ENCODE measurements at places on chromosomes 5 and 9.

GRCh38 chr9:80503671-80504281, 932.0 kb downstream of the TLE4 start:
- no peak for DNase-seq

DNA sequence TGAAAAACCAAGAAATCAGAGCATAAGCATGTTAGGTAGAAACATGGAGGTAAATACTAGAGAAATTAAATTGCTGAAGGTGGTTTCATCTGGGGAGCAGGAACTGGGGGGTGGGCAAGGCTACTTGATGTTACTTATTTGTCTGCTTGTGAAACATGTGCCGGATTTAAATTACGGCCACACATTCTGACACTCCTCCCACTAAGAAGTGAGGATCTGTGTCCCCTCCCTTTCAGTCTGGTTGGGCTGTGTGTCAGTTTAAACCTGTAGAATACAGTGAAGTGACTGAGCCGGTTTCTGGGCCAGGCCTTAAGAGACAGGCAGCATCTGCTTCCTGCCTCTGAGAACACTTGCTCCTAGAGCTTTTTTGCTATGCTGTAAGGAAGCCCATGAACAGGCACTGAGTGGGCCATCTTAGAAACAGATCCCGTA, 2.3 kb upstream of the IARS1 start:
- no peak for DNase-seq

DNA sequence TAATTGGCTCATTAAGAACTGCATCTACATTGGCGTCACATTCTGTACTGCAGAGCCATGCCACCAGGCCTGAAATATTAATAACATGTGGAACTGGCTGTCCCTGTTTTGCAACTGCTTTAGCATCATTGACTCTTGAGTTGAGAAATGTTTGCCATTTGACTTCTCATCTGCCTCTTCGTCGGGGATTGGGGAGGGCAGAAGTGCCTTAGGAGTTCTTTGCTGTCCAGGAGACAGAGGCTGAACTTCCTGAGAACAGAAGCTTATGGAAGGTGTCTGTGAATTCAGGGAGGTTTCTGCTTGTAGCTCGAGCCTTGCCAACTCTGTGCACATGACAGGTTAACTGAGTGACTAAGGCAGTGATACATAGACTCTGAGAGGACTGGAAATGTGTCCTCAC, 265.0 kb downstream of the KIF4B start:
- no peak for DNase-seq

- DNase-seq, result no peak
Observed at GRCh38 chr9:38380230-38380871, 12.2 kb upstream of the ALDH1B1 start.

DNA sequence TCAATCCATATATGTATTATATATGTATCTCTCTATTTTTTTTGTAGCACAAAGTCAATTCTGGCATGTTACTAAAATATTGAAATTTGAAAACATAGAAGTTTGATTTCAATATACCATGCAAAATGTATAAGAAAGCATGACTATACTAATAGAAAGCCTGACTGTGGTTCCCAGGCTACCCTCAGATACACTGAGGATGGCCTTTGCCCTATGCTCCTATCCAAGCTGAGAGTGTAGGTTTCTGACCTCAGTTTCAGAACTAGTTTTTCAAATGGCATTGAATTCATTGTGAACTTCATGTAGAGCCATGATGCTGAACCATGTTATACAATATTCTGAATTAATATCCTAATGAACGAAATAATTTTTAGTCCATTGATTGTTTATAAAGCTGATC, 220.4 kb upstream of the IZUMO3 start:
- no peak for DNase-seq

GRCh38 chr9:5186416-5187169, 1.2 kb upstream of the INSL6 start:
- peak; percentile 16 for DNase-seq
